ENCODE measurements at places on chromosomes 7 and 10. TPM values are rescaled to one million over a fixed set of nuclear protein-coding genes. Genes with fewer than 3 reads are reported as not detected.

The PLEKHS1 gene
- 0.21 TPM for total RNA-seq

DNA sequence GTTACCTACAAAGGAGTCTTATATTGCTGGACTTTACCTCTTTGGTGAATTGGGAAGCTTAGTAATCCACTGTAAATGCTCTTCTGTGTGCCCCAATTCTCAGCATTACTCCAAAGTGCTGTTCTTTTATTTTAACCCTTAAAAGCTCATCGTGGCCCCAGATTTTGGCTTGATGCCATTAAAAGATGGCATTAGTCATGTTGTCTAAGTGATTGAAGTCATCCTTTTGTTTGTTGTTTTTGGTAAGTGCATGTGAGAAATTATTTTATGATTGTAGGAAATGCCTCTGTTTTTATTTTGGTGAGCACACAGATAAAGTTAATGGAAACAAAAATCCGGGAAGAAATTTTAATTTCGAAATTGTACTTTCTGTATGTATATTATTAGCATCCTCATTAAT, 82.5 kb upstream of the GATA3 start:
- H3K4me3 ChIP-seq, result no peak overlapping the region
- H3K4me1 ChIP-seq, result no peaks in the 10 kb centered on the region
- H3K27me3 ChIP-seq, result no peaks in the 10 kb centered on the region
- no peak overlapping the region for H3K27ac ChIP-seq
- H3K36me3 ChIP-seq, result peaks cover 2% of the 10 kb centered on the region

The LRIT1 gene
- total RNA-seq, result not detected

DNA sequence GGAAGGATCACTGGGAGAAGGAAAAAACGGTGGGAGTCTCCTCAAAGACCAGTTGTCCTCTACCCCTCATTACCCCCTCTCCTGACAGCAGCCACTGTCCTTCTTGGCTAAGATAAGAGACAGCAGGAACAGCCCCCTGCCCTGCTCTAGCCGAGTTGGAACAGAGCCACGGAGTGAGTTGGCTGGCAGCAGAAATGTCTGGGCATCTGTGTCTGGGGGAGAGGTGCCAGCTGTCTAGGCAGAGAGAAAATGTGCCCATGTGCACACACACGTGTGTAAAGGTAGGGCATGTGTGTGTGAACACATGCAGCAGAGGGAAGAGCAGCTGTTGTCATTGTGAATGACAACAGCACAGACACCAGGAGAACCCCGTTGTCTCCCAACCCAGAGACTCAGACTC, 9.4 kb upstream of the HILPDA start:
- no peaks in the 10 kb centered on the region for H3K4me1 ChIP-seq
- H3K27ac ChIP-seq, result no peak overlapping the region
- no peaks in the 10 kb centered on the region for H3K27me3 ChIP-seq
- no peaks in the 10 kb centered on the region for H3K36me3 ChIP-seq

GRCh38 chr7:123655614-123656013, at the start of gene LMOD2:
Gene LMOD2, plus strand, starts transcription at chr7:123655866. Its CDS starts 98 bp downstream, at chr7:123655964.
- H3K27me3 ChIP-seq, result no peaks in the 10 kb centered on the region
- DNase-seq, result no peak

The STOX1 gene
- 0.39 TPM for total RNA-seq

The HTR5A gene
- total RNA-seq, result not detected

- no peaks in the 10 kb centered on the region for H3K36me3 ChIP-seq
- H3K4me1 ChIP-seq, result no peaks in the 10 kb centered on the region
- H3K4me3 ChIP-seq, result no peak overlapping the region
- DNase-seq, result no peak
Measured at GRCh38 chr10:92328993-92329392, 38.0 kb downstream of the MARCHF5 start.

GRCh38 chr7:90563286-90563685, 32.8 kb upstream of the CDK14 start:
- H3K27me3 ChIP-seq, result no peaks in the 10 kb centered on the region

GRCh38 chr10:73991884-73992245, 6.1 kb upstream of the VCL start:
- no peak overlapping the region for H3K27ac ChIP-seq
- H3K4me3 ChIP-seq, result no peak overlapping the region
- DNase-seq, result no peak
- H3K27me3 ChIP-seq, result no peaks in the 10 kb centered on the region
- no peaks in the 10 kb centered on the region for H3K4me1 ChIP-seq

- no peak overlapping the region for H3K27ac ChIP-seq
- H3K36me3 ChIP-seq, result no peaks in the 10 kb centered on the region
- no peak for DNase-seq
- H3K27me3 ChIP-seq, result no peaks in the 10 kb centered on the region
- H3K4me1 ChIP-seq, result no peaks in the 10 kb centered on the region
Measured at GRCh38 chr7:128116740-128117139, 85.5 kb upstream of the LRRC4 start.

DNA sequence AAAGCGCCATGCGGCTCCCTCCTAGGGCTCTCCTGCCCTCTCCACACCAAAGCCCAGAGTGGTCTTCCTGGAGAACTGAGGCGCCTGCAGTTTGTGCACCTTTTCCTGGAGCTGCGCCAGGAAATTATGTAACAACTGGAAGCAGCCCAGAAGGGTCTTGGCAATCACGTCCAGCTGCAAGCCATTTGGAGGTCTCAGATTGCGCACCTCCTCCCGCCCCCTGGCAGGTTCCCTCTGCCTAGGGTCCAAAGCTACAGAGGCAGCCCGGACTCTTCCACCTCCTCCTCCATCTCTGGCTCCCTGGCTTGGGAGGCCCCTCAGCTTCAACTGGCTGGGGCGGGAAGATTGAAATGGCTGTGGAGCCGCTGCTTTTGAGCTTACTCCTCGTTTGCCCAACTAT, 34.0 kb upstream of the SFTPD start:
- H3K27ac ChIP-seq, result no peak overlapping the region
- H3K27me3 ChIP-seq, result no peaks in the 10 kb centered on the region
- H3K4me1 ChIP-seq, result no peaks in the 10 kb centered on the region
- H3K36me3 ChIP-seq, result no peaks in the 10 kb centered on the region

The EGR2 gene
- total RNA-seq, result 11.4 TPM

GRCh38 chr10:2205406-2205805, 468.1 kb upstream of the ADARB2 start:
- no peaks in the 10 kb centered on the region for H3K36me3 ChIP-seq
- DNase-seq, result no peak
- no peaks in the 10 kb centered on the region for H3K27me3 ChIP-seq
- H3K27ac ChIP-seq, result no peak overlapping the region

DNA sequence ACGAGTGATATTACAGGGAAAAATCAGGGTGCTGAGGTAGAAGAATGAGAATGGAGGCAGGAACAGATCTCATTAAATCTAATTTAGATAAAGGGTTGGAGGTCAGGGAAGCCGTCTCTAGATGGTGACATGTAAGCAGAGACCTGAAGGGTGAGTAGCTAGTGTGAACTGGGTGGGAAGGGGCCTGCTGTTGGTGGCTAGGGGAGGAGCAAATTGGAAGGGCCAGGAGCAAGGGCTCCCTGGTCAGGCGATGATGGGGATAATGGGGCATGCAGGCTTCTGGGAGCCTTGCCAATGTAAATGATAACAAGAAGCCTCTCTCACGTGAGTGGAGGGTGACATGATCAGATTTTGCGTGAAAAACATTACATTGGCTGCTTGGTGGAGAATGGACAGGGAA, 76.3 kb downstream of the WDFY4 start:
- no peaks in the 10 kb centered on the region for H3K4me1 ChIP-seq
- no peaks in the 10 kb centered on the region for H3K36me3 ChIP-seq
- H3K27ac ChIP-seq, result no peak overlapping the region
- DNase-seq, result no peak

- H3K36me3 ChIP-seq, result no peaks in the 10 kb centered on the region
- no peaks in the 10 kb centered on the region for H3K27me3 ChIP-seq
- no peak for DNase-seq
- H3K4me3 ChIP-seq, result no peak overlapping the region
- H3K27ac ChIP-seq, result no peak overlapping the region
Measured at GRCh38 chr7:70432567-70433001, 699.4 kb upstream of the GALNT17 start.

GRCh38 chr7:84502239-84502638, 307.6 kb upstream of the SEMA3A start:
- no peak overlapping the region for H3K27ac ChIP-seq
- no peak for DNase-seq
- no peaks in the 10 kb centered on the region for H3K27me3 ChIP-seq
- H3K4me3 ChIP-seq, result no peak overlapping the region

DNA sequence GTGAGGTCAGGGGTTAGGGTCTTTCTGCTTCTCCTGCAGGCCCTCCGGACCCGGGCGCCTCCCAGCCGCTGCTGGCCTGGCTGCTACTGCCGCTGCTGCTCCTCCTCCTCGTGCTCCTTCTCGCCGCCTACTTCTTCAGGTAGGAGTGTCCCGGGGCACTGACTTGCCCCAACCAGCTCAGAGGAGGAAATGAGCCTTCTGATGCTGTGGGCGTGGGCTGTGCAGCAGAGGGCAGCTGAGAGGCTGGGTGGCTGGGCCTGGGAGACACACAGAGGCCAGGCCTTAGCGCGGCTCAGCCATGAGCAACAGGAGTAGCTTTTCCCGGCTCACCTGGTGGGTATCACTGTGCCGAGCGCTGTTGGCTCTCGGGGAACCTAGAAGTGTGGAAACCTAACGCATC, 78.9 kb downstream of the MKI67 start:
- H3K27me3 ChIP-seq, result no peaks in the 10 kb centered on the region
- peak; percentile 88 for DNase-seq
- H3K27ac ChIP-seq, result peak overlapping the region; percentile 35

- H3K4me3 ChIP-seq, result no peak overlapping the region
- H3K27ac ChIP-seq, result no peak overlapping the region
- no peaks in the 10 kb centered on the region for H3K4me1 ChIP-seq
- H3K27me3 ChIP-seq, result no peaks in the 10 kb centered on the region
- no peak for DNase-seq
Measured at GRCh38 chr10:89183571-89183970, 23.5 kb downstream of the CH25H start.

- no peaks in the 10 kb centered on the region for H3K4me1 ChIP-seq
- no peak overlapping the region for H3K4me3 ChIP-seq
- DNase-seq, result no peak
Measured at GRCh38 chr7:36749282-36749960, 25.1 kb upstream of the AOAH start.

GRCh38 chr7:88347090-88347489, 40.4 kb upstream of the STEAP4 start:
- no peak overlapping the region for H3K4me3 ChIP-seq
- no peaks in the 10 kb centered on the region for H3K36me3 ChIP-seq
- H3K27me3 ChIP-seq, result no peaks in the 10 kb centered on the region
- no peaks in the 10 kb centered on the region for H3K4me1 ChIP-seq
- H3K27ac ChIP-seq, result no peak overlapping the region

GRCh38 chr7:18345641-18346234, 149.8 kb upstream of the HDAC9 start:
- H3K36me3 ChIP-seq, result no peaks in the 10 kb centered on the region
- no peak for DNase-seq
- no peak overlapping the region for H3K27ac ChIP-seq
- H3K4me3 ChIP-seq, result no peak overlapping the region
- no peaks in the 10 kb centered on the region for H3K4me1 ChIP-seq

DNA sequence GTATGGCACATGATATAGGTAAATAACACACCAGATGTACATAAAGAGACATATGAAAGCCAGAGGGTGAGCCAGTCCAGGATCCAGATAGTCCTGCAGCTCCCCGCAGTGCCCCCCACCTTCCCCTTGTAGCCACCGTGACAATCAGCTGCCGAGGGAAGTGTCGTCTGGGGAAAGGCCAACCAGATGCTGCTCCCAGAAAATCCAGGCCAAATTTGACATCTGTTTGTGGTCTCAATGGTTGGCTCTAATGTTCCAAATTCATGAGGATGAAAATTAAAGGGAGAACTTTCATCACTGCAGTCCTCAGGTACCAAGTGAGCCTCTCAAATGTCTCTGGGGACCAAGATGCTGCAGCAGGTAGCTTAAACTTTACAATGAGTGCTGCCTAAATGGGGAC, 210.3 kb downstream of the PTEN start:
- H3K4me3 ChIP-seq, result no peak overlapping the region
- H3K27ac ChIP-seq, result no peak overlapping the region
- H3K27me3 ChIP-seq, result no peaks in the 10 kb centered on the region
- no peak for DNase-seq

The ARHGAP21 gene
- total RNA-seq, result 93.8 TPM

DNA sequence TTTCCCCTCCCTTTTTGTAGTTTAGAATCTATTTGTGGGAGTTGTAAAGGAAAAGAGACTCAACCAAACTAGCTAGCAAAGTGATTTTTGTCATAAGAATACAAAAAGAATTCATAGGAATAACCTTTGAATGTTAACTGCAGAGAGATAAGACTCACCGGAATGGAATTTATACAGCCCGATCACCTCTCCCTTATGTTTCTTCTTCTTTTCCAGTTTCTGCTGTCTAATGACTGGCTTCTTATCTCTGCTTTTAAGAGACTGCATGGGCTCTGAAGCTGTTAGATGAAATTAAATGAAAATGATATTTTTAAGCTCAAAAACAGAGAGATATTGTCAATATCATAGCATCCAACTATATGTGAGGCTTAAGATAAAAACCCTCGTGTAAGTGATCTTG, 1095.9 kb downstream of the REEP3 start:
- no peaks in the 10 kb centered on the region for H3K27me3 ChIP-seq
- H3K4me1 ChIP-seq, result no peaks in the 10 kb centered on the region
- H3K4me3 ChIP-seq, result no peak overlapping the region
- DNase-seq, result no peak
- H3K27ac ChIP-seq, result no peak overlapping the region

The JAKMIP3 gene
- 0.99 TPM for total RNA-seq

The NRCAM gene
- 1.8 TPM for total RNA-seq

DNA sequence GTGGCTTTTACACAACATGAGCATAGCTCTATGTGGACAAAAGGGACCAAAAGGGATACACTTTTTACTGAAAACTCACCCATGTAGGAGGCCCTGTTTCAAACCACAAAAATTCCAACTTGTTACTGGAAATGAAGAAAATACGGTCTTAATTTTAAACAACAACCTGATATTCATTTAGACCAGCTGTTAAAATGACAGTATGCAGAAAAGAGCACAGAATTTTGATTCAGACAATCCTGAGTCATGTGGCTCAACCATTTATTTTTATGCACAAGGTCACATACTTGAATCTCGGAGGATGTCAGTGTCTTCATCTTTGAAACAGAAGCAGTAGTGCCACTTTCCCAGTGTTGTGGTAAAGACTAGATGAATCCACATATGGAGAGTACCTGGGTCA, 426.5 kb upstream of the NFE2L3 start:
- no peaks in the 10 kb centered on the region for H3K27me3 ChIP-seq
- H3K27ac ChIP-seq, result no peak overlapping the region
- H3K4me3 ChIP-seq, result no peak overlapping the region
- no peak for DNase-seq
- no peaks in the 10 kb centered on the region for H3K4me1 ChIP-seq

GRCh38 chr10:97040706-97041105, 145.1 kb downstream of the SLIT1 start:
- no peaks in the 10 kb centered on the region for H3K27me3 ChIP-seq
- DNase-seq, result no peak
- no peak overlapping the region for H3K27ac ChIP-seq
- H3K36me3 ChIP-seq, result no peaks in the 10 kb centered on the region
- no peak overlapping the region for H3K4me3 ChIP-seq

The NRAP gene
- total RNA-seq, result not detected

- H3K27me3 ChIP-seq, result no peaks in the 10 kb centered on the region
- H3K4me1 ChIP-seq, result no peaks in the 10 kb centered on the region
- no peak for DNase-seq
- peaks cover 2% of the 10 kb centered on the region for H3K36me3 ChIP-seq
- H3K4me3 ChIP-seq, result no peak overlapping the region
Measured at GRCh38 chr7:102426268-102427018, 6.9 kb upstream of the ORAI2 start.

All from aorta (tissue), 5 donors.